ENCODE measurements at places on chromosomes 3 and 15.

DNA sequence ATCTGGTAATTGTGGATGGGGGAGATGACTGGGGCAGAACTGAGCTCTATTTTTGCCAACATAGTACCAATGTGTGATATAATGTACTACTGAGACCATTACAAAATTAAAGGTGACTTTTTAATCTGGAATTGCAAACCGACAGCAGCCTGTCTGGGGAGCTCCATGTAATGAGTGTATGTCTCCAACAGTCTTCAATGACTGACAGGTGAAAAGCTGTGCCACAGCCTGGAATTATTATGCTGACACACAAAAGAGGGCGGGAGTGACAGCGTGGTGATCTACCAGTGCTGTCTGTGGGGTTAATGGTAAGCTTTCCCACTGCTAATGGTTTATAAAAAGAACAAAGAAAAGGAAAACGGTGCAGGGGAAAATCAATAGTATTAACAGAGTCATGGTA lies 143.4 kb downstream of the CLSTN2 start:
- DNase-seq: no peak

DNA sequence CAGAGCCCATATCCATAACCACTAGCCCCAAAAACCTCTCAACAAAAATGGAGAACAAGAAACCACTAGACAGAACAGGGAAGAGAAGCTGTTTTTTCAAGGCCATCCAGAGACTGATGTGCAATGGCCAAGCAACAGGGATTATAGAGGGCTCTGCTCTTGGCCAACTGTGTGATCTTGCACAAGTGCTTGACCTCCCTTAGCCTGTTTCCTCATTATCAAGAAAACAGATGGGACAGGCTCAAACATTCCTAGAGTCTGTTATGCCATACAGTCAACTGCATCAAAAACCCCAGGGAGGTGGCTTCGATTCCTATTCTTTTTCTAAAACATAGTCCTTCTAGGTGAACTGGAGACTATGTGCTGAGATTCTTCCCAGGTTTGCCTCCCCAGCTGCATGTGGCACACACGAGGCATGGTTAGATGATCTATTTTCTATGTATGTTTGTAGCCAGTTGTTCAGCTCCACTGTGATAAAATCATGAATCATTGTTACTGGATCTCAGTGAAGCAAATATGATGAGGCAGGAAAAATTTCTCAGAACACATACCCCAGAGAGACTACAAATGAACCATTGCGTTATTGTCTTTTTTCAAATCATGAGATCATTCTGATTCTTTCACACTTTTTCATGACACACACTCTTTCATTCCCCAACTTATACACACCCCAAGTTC lies 132.9 kb upstream of the TGFBR2 start:
- DNase-seq: no peak

DNA sequence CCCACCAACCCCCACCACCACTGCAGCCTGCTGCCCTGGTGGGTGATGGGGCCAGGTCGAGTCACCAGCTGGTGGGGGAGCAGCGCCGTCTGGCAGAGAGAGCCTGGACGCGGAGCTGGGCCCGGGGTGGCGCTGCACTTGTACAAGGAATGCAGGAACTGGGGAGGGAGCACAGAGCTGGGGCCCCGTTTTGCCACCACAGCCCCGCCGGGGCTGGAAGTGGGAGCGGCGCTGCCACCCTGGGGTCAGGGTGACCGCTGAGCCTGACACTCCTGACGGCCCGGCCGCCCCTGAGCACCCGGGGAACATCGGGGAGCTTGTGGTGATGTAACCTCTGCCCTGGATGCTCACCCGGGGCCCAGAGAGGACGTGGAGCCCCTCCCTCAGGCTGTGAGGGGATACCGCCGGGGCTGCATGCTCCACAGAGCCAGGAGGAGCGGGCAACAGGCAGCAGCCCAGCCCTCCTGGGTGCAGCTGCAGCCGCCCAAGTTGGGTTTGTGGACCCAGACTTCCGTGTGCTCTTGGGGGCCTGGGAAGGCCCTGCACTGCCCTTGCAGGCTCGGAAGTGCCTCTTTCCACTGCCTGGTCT lies 32.6 kb upstream of the IREB2 start:
- no peak for DNase-seq

GRCh38 chr3:152276681-152277080 lies 8.0 kb downstream of the MBNL1 start:
- no peak for DNase-seq

DNA sequence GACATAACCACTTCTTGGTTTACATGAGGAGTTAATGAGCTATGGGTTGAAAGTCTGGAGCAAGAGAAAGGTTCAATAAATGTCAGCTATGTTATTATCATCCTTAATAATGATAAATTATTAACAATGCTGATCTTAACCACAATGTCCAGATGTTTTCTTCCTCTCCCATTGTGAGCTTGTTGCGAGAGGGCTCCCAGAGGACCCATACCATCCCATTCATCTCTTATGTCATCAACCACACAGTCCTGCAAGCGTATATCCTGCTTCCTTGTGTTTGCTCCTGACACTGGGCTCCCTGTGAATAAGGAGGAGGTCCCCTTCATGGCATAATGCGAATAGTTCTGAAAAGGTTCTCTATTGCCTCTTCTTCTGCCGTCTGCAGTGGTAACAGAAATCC lies 266.8 kb downstream of the TLE3 start:
- DNase-seq: no peak

DNA sequence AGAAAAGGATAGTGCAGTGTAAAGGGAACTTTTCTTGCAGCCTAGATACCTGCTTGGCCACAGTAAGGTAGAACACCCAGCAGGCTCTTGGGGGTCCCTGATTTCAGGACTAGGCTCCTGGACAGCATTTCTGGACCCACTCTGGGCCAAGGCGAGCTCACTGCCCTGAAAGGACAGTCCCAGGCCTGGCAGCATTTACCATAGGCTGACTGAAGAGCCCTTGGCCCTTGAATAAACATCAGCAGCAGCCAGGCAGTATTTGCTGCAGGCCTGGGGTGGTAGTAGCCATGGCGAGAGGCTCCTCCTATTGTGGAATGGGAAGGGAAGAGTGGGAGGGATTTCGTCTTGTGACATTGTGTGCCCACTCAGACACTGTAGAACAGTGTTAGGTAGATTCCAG lies 529.2 kb downstream of the TUSC7 start:
- peak; percentile 63 for DNase-seq

- DNase-seq: no peak
These were observed 119.9 kb upstream of the TJP1 start for GRCh38 chr15:29942143-29942542.

- no peak for DNase-seq
These were observed 301.7 kb upstream of the RORA start for GRCh38 chr15:61530769-61531168.

- DNase-seq: no peak
These were observed 23.8 kb downstream of the MEX3B start for GRCh38 chr15:82021992-82022391.

DNA sequence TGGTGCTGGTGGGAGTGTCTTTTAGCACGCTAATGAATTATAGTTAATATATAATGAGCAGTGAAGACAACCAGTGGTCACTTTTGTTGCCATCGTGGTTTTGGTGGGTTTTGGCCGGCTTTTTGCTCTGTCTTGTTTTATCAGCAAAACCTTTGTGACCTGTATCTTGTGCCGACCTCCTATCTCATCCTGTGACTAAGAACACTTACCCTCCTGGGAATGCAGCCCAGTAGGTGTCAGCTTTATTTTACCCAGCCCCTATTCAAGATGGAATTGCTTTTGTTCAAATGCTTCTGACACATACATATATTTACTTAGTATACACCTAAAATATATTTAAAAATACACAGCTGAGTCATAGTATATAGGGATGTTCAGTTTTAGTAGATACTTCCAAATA lies 770.3 kb downstream of the PDCD6IP start:
- no peak for DNase-seq

DNA sequence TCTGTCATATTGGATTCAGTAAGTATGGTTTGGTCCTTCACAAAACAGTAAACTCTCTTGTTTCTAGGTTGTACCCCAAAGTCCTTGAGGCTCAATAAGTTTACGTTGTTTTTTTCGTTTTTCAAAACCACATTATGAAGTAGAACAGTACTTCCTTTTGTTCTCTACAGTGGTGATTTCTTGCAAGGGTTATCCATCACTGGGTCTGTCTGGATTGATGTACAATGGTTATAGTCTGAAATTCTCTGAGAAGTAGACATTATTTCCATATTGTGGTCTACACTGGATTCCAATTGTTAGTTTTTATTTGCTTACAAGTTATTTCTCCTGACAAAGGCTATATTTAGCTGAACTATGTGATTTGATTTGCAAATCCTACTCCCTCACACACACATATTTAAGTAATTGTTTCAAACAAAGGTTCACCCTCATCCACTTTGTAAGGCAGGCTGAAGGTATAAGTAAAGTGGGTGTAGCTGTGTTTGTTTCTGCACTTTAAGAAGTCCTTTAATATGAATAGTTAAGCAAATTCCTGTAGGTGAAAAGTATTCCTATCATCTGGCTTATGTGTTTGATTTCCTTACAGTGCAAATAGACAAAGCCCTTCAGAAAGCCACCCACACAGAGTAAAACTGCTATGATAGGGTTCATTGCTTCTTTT lies 64.2 kb upstream of the MME start:
- DNase-seq: no peak

DNA sequence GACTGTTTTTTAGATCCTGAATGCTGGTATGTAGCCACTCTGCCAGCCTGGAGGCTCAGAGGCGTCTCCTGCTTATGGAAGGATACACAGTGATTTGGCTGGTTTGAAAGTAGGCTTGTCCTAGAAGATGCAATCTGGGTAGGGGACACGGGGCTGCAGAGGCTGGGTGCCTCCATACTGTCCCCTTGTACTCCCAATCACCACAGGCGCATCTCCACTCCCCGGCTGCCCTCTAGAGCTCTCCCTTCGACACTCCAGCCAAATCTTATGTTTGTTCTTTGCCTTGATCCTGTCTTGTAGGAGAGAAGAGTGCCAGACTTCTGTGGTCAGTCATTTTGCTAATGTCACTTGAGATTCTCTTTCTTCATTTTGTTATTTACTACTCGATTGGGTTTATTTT lies 168.8 kb upstream of the THRB start:
- DNase-seq: no peak

DNA sequence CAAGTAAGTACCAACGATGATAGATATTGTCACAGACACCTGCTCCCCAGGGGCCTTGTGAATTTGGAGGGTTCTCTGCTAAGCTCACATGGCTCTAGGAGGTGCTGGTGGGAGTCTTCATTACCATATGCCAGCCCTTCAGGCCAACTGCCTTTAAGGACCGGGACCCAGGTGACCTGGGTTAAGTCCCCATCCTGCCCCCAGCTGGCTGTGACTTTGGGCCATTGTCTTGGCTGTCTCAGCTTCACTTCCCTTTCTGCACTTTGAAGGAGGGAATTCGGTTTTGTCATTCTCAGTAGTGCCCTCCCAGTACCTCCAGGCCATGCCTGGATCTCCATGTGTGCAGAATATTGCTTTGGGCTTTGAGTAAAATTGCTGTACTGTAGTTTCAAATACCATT lies 72.8 kb upstream of the ACAD9 start:
- no peak for DNase-seq

- no peak for DNase-seq
These were observed 10.6 kb upstream of the OXSR1 start for GRCh38 chr3:38154625-38155255.

DNA sequence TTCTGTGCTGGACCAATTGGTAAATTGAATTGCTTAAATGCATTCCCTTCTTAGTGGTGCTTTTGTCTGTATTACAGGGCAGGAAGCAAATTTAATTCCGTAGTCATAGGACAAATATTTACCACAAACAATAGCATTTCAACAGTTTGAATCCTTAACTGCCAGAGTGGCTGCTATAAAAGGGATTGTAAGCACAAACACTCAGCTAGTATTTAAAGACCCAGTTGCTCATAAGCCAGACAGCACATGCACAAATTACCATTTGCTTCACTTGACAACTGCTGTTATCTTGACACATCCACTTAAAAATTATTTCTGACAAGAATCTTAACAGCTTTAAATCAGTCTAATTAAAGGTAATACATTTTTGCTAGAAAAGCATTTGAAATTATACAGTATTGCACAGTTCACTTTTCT lies 490.2 kb upstream of the ADAMTS9 start:
- no peak for DNase-seq

DNA sequence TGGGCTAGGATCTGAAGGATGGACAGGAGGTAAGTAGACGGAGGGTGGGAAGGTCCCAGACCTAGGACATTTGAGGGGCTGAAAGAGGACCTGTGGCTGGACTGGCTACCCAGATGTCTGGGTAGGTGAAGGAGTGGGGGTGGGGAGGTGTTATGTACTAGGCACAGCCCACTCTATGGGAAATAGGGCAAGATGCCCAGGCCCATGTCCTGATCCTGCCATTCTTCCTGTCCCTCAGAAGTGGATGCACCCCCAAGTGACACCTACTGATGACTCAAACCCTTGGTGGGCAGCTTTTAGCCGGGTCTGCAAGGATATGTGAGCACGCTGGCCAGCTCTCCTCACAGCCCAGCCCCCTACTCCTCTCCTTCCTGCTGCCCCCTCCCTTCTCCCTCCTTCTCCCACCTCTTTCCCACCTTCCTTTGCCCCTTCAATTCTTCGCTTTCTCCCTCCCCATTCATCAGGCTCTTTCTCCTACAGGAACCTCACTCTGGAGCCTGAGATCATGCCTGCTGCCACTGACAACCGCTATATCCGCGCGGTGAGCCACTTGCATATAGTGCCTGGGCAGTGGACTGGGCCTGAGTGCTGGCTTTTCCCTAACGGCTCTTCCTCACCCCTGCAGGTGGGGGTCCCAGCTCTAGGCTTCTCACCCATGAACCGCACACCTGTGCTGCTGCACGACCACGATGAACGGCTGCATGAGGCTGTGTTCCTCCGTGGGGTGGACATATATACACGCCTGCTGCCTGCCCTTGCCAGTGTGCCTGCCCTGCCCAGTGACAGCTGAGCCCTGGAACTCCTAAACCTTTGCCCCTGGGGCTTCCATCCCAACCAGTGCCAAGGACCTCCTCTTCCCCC lies 5.2 kb downstream of the ACY1 start:
- DNase-seq: no peak

DNA sequence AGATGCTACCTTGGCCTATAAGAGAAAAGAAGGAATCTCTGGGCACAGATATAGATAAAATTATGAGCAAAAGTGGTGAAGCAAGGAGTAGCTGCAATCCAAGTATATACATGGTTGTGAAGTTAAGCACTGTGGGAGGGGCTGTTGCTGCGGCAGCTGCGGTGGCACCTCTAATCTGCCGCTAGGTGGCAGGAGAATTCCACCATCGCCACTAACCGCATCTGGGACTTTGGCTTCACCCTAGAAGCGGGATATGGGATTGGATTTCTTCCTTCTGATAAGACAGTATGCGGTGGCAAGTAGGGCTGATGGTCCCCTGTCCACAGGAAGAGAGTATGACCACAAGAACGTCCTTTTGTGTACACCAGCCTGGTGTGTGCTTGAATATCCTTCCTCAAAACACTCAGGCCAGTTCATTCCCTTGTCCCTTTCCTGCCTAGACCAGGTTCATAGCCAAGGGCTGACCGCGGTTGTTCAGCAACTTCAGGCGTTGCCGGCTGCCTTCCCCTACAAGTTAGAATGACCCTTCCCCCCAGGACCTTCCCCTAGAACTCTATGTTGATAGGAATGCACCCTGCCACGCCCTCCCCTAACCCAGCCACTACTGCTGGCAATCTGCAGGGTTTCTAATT lies 5.1 kb downstream of the MAGEL2 start:
- DNase-seq: peak; percentile 14

Data from NCI-H1092 (cell line).